Peyer's patch (tissue), 4 donors: ENCODE measurements at places on chromosomes 4 and X.

GRCh38 chrX:39650768-39651347, 446.9 kb downstream of the BCOR start:
- no peak for DNase-seq

DNA sequence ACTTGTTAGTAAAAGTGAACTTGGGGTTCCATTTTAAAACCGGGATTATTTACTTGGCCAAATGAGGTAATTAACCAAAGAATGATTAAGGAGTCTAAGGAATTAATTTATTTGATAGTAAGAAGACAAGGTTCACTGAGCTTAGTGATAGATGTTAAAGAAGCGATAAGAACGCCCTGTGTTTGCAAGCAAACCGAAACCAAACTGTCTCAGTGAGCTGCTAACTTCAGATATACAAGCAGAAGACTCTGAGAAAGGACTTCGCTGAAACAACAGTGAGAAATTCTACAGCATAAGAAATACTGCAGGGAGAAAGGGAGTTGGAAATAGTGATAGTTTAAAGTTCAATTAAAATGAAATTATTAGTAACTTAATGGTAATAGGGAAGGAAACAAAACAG, 37.6 kb upstream of the SHISA3 start:
- no peak for DNase-seq

GRCh38 chrX:19604375-19604774, 89.1 kb upstream of the MAP3K15 start:
- DNase-seq: no peak

DNA sequence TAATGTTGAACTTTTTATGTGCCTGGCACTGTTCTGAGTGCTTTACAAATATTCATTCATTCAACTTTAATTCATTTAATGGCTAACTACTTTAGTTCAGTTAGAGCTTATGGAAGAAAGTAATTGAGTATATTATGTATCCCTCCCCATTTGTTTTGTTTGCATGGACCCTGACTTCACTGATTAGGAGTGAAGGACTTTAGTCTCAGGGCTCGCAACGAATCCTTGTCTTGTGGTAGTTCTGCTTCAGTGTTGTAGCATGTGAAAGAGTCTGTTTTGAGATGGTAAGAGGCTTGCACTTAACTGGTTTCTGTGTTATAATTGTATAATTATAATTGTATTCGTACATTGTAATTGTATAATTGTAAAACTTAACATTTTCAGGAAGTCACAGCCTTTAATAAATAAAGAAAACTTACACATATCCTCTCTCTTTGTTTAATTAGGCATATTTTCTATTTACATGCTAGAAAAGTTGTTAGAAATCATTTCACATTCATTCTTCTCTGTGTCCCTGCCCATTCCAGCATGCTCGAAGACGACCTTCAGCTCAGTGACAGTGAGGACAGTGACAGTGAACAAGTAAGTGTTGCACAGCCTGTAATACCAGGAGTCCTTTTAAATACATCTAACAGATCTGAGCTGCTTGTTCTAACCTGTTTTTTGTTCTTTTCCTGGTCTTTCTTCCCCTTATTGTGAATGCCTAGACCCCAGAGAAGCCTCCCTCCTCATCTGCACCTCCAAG, 115.1 kb downstream of the KLHL8 start:
- DNase-seq: no peak

DNA sequence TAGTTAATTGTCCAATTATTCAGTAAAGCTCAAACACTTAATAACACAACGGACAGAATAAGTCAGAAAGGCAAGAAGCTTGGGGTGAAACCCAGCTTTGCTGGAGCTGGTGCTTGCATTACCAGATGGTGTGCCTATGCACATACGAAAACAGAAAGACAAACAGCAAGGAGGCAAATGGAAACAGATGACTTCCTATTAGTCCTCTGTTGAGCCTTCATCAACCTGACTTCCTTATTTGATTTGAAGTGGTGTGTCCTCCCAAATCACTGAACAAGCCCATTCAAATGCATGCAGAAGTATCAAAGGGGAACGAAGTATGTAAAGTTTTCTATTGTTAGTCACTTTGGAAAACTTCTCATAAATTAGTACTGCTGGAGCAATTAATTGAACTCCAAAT, 166.2 kb downstream of the ATP10D start:
- DNase-seq: no peak

DNA sequence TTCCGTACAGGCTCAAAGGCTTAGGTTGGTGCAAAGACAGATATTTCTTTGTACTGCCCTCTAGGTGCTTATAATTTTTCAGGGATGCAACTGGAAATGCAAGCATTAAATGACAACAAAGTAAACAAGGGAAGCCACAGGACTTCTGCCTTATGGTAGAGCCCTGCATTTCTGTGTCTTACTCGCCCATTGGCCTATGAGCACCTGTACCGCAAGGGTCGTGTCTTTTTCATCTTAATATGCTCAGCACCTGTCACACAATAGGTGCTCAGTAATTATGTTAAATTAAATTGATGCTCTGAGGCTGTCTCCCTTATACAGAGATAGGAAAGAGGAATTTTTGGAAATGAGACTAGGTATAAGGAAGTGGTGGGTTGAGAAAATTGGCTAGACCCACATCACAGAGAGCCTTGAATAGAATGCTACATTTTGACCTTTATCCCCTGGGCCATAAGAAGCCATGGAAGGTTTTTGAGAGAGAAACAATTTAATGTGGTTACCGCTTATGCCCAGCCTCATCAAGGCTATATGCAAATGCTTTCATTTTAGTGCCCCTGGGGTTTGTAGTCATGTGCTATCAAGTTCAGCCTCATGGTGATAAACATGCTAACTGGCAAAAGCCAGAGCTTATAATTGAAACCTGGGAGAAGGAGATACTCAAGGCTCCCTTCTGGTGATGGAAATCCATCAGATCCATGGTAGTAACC, 16.3 kb downstream of the VSIG4 start:
- DNase-seq: no peak

DNA sequence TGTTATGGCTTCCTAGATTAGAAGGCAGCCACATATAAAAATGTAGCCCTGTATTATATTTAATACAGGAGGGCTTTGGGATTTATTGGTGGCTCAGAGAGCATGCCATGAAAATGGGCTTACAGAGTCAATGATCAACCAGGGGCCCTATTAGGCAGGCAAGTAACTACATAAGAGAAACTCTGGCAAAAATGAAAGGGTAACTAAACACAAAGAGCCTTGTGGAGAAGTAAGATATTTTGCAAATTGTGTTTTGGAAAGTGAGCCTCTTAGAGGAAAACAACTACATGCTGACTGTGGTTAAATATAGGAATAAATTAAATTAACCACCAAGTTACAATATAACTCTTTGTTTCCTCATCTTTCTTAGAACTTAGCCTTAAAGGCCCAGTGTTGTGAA, 5.5 kb downstream of the SAT1 start:
- no peak for DNase-seq

- DNase-seq: no peak
Measured at GRCh38 chrX:135425026-135425965, 3.6 kb downstream of the SMIM10L2A start.

GRCh38 chr4:168880811-168881595, 129.1 kb downstream of the CBR4 start:
- DNase-seq: no peak

GRCh38 chr4:69749771-69750170, 10.6 kb downstream of the SULT1B1 start:
- no peak for DNase-seq

- DNase-seq: peak; percentile 75
Measured at GRCh38 chrX:72306851-72307645, 1.3 kb upstream of the CITED1 start.

GRCh38 chrX:45749375-45749774, 548.7 kb upstream of the DIPK2B start:
- no peak for DNase-seq

- DNase-seq: no peak
Measured at GRCh38 chrX:71911731-71912050, 1.0 kb downstream of the NHSL2 start.

DNA sequence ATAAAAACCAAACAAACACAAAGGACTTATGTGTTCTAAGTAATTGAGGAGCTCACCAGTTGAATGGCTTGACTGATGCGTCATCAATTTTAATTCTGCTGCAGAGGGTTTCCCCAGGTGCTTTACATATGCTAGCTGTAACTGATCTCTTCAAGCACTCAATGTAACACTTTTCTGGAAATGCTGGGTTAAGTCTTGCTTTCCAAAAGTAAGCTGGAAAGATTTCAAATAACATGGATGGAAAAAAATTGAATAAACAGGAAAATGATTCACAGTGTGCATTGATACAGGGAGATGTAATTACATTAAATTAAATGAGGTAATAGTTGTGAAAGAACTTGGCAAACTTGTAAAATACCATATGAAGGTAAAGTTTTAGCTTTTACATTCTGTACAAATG, 186.7 kb upstream of the WDFY3 start:
- no peak for DNase-seq

DNA sequence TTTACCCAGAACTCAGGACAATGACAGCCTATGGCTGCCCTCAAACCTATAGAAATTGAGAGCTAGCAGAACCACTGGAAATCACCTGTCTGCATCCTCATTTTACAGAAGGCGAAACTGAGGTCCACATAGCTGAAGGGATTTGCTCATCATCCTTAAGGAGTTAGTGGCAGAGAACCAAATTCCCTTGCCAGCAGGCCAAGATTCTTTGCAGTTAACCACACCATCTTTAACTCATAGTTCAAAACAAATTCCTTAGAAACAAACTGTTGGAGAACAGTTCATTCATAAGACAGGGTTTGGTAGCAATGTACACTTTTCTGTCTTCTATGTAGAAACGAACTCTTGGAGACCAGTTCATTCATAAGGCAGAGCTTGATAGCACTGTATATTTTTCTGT, 37.9 kb upstream of the RAP2C start:
- no peak for DNase-seq

GRCh38 chr4:122826553-122827257, at the start of gene FGF2:
FGF2 (plus strand) TSS chr4:122826831; CDS start chr4:122827175, 344 bp downstream.
- peak; percentile 20 for DNase-seq

DNA sequence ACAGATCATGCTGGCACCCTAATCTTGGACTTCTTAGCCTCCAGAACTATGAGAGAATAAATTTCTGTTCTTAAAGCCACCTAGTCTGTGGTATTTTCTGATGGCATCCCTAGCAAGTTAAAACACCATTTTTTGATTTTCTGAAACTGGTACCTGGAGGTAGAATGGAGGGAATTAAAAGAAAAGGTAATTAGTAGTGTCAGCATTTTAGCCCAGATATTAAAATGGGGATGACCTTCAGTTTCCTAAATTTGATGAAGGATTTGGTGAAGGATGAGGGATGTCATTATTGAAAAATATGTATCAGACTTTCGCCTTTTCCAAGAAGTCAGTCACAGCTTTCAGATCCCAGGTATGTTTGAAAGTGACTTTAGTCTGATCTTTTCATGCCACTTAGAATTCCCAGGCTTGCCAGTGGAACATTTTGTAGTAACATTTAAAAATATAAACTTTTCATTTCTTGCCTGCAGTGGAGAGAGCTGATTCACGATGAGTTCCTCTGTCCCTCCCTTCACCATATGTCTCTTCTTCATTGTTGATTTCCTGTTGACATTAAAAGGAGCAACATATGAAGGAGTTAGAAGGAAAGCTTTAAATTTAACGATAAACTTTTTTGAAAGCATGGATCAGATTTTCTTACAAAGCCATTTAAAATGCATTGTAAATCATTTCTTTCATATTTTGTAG, 169.4 kb downstream of the SLIT2 start:
- DNase-seq: no peak

GRCh38 chrX:82627568-82627967, 880.5 kb upstream of the POU3F4 start:
- no peak for DNase-seq

DNA sequence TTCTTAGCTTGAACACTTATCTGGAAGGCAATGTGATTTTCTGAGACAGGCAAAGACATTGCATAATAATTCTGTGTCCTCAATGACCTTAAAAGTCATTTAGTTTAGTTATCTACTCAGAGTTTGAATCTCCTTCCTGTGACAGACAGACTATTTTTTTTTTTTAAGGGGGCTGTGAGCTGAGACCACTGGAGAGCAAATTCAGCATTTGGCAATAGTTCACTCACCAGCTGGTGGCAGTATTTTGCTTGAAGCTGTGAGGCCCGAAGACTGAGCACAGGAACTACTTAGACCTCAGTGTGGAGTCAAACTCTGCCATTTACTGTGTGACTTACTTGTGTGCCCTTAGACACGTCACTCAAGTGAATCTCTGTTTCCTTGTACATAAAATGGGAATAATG, 22.9 kb upstream of the CPE start:
- no peak for DNase-seq

DNA sequence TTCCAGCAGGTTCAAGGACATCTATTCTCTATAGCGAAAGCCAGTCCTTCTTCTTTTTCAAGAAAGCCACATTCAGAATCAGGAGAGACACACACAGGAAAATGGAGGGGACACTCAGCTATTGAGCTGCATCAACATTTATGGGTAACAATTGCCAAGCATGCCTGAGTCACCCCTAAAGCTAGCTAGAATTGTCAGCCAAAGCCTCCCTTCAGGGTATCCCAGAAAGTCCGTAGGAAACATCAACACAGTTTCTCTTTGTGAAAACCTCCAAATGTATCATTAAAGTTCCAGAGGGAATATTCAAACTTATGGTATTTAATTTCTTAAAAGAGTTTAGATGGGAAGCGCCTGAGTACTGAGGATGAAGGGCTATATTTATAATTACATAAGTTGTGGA, 331.1 kb upstream of the SLC7A11 start:
- DNase-seq: no peak

DNA sequence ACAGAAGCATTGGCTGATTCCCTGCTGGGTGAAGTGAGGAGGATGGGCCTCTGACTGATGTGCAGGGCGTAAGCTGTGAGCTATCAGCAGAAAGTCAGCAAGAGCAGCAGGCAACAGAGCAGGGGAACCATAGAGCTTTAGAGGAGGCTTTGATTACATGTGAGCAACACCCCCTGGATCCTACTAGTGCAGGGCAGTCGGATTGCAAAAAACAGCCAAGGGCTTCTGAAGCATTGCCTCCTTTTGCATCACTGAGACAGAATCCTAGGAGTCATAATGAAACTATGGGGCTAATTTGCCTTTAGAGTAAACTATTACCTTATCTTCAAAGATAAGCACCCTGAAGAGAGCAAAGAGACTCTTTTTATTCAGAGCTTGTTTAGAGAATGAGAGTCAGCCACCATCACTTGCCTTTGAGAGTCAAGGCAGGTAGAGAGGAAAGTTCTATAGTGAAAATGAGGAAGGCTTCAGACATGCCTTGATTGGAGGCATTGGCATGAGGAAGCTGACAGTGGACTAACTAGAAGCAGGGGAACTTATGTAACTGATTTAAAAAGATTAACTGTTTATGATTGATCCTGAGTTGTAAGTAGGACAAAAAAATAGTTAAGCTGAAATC, 420.3 kb downstream of the PDHA2 start:
- DNase-seq: no peak

DNA sequence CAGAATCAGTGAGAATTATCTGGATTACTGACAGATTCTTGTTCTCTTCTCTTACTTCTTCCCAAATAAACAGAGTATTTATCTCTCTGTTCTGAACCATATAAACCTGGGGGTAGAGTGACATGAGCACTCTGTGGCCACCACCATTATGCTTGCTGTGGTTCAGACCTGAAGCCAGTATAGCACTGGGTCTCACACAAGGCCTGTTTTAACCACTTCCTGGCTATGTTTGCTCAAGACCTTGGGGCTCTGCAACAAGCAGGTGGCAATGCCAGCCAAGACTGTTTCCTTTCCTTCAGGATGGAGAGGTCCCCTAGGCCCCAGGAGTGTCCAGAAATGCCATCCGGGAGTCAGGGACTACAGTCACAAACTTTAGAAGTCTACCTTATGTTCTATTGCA, 21.7 kb upstream of the HEPH start:
- no peak for DNase-seq

- no peak for DNase-seq
Measured at GRCh38 chr4:8331575-8331955, 62.0 kb downstream of the HTRA3 start.
